Stimulated activated CD8-positive, alpha-beta memory T cell treated with anti-CD3 and anti-CD28 coated beads, Interleukin-4, amount 100 ng/mL, for 48 hours (primary cell): ENCODE measurements at places on chromosomes 11 and 22.

GRCh38 chr11:72223615-72224563, 678 bp upstream of the INPPL1 start:
- peak; percentile 75 for DNase-seq

DNA sequence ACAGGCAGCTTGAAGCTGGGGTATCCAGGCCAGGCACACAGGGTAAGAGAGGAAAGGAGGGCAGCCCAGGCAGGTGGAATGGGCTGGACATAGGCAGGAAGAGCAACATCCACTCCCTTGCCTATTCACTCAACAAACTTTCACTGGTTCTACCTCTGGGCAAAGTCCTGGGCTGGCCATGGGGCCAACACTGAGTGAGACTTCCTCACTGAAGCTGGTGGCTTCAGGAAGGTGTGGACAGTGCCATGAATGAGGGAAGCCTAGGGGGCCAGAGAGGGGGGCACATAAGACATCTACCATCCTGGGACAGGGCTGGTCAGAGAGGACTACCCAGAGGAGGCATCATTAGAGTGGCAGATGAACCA, 44.9 kb upstream of the TCF20 start:
- no peak for DNase-seq

- no peak for DNase-seq
Measured at GRCh38 chr11:126257764-126258163, 10.9 kb downstream of the SRPRA start.

DNA sequence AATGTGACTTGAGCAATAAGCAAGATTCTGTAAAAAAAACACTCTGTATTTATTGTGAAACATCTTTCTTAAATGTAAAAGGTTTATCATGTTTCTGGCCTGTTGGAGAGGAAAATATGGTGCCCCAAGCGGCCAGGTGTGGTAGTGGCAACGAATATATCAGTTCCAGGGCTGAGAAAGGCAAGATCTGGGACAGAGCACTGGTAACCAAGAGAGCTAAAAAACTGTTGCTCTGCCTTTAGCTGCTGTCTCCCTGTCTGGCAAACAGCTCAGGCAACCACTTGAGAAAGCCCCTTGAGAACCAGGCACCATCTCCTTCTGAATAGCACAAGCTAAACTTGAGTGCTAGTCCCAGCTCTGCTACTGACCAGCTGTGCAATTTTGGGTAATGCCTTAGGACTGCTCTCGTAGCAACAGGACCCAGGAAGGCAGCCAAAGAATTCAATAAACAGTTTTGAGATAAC, 129.9 kb downstream of the KCNC1 start:
- no peak for DNase-seq

GRCh38 chr11:103946793-103947545, 89.5 kb upstream of the DDI1 start:
- no peak for DNase-seq

DNA sequence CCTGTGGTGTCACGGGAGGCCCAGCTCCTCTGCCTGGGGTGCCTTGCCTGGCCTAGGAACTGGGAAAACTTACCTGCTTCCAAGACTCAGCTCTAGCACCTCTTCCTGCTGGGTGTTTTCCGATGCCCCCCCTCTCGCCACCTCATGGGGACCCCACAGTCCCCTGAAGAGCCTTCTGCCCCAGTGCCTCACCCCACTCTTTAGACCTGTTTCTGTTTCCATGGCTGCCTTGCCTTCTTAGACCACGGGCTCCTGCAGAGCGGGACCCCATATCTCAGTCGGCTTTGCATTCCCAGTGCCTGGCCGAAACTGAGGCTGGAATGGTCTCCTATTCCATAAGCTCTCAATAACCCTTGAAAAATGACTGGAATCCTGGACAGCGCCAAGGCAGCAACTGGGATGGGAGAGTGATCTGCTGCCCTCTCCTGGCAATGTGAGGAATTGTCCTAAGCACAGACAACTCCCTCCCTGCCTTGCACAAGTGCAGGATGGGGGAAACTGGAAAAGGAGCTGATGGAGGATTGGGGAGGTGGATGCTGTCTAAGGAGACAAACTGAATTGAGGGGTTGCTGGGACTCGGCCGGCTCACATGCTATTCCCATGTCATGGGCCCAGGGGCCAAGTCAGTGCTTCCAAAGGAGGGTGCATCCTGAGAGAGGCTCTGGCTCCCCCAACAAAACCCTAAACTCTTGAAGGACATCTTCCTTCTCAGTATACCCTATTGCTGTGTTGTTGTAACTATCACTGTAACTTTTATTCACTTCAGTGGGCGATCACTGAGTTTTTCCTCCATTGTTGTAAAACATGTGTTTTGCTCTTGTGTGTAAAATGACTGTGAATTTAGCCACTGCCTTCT, 26.6 kb upstream of the IL17RA start:
- DNase-seq = peak; percentile 72

DNA sequence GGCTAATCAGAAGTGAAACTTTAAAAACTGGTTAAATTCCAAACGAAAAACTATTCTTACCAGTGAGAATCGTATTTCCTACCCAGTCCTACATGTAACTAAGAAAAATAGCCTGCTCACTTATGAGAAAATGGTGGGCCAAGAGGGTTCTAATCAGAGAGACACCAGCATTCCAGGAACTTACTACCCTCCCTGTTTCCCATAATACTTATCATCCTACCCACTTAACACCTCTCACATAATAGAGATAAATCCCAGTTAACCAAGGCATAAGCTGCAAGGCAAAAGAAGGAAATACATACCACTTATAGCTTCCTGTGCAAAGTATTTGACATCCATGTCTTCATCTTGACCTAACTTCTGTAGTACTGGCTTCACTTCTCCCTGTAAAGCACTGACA, 24.4 kb downstream of the PPP2R1B start:
- no peak for DNase-seq

DNA sequence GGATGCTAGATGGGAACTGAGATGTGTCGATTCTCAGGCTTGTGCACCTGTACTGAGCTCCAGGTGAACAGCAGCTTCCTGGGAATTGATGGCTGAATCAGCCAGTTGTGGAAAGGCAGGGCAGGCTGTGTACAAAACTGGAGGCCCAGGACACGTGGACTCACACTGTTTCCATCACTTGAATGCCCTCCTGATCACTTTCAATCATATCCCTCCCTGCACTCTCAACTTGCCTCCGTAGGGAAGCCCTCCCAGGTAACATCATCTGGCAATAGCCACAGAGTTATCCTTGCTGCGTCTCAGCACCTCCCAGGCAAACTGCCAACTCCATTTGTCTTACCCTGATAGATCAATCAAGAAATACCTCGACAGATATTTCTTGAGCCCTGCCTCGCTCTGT, 10.1 kb downstream of the FAM83F start:
- no peak for DNase-seq

DNA sequence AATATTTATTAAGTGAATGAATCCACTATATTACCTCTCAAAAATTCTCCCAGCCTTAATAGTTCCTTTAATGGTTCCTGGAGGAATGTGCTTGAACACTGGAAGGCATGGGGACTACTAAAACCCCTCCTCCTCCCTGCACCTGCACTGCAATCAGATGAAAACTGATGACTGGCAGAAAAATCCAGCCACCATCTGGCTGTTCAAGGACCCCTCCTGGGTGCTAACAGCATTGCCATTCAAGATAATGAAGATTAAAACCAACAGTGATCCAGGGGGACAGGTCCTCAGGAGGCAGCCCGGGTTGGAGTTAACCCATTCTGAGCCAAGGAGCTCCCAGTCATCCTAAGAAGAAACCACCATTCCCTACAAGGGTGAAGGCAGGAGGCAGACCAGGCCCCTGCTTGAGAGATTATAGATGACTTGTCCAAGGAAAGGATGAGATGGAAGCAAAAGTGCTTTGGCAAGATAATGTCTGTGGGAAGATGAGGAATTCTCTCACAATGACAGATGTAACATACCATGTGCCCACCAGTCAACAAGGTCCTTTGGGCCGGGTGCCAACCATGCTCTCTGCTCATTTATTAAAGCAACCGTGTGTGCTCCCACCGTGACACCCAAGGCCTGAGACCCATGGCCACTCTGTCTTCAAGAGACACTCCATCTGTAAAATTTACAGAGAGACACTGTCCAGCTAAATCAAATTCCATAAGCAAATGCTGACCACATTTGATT, 90.6 kb downstream of the LARGE1 start:
- DNase-seq = no peak

- DNase-seq = no peak
Measured at GRCh38 chr11:1682225-1682905, 14.6 kb upstream of the KRTAP5-6 start.

GRCh38 chr11:123132881-123133280, 62.2 kb downstream of the CLMP start:
- no peak for DNase-seq

- DNase-seq = peak; percentile 19
Measured at GRCh38 chr11:117835576-117835975, 11.0 kb upstream of the FXYD2 start.

DNA sequence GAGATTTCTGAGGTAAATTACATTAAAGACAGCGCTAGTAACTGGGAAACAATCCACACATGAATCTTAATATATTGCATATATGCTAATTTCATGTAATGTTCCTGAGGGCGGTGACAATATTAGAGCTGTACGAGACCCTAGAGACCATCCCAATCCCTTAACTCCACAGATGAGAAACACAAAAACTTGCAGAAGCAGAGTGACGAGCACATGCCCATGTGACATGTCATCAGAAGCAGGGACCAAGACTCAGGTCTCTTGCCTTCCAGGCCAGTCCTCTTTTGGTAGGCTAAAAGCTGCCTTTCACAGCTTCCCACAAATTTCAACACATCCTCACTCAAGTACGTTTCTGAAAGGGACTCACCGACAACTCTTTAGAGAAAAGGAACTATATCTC, 11.8 kb downstream of the MAPK1 start:
- DNase-seq = no peak

- no peak for DNase-seq
Measured at GRCh38 chr11:39772525-39773137, 1686.8 kb downstream of the LRRC4C start.

DNA sequence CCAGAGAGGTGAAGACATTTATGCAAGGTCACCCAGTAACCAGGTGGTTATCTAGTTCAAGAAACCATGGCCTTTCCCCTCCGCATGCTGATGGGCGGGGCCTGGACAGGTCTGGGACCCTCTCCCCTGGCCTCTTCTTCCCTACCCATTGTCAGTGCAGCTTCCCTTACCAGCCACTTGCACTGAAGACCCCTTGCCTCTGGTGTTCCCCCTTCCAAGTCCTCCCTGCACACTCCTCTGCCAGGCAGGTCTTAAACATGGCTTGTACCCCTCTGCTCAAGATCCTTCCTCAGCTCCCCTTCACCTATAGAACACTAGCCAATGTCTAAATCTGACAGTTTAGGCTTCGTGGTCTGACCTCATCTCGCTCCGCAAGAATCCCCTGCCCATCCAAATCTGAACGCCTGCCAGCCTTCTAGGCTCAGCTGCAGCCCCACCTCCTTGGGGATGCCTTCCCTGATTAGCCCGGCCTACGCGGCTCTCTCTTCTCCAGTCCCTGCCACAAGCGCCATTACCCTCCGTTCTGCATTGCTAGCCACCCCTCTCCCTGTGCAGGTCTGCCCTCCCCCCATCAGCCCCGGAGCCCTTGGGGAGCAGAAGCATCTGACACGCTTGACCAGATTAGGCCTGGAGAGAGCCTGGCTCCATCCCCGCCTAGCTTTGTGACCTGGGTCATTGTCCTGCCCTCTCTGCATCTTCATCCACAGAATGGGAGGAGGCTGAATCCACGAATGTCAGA, 213.8 kb downstream of the DSCAML1 start:
- DNase-seq = no peak

DNA sequence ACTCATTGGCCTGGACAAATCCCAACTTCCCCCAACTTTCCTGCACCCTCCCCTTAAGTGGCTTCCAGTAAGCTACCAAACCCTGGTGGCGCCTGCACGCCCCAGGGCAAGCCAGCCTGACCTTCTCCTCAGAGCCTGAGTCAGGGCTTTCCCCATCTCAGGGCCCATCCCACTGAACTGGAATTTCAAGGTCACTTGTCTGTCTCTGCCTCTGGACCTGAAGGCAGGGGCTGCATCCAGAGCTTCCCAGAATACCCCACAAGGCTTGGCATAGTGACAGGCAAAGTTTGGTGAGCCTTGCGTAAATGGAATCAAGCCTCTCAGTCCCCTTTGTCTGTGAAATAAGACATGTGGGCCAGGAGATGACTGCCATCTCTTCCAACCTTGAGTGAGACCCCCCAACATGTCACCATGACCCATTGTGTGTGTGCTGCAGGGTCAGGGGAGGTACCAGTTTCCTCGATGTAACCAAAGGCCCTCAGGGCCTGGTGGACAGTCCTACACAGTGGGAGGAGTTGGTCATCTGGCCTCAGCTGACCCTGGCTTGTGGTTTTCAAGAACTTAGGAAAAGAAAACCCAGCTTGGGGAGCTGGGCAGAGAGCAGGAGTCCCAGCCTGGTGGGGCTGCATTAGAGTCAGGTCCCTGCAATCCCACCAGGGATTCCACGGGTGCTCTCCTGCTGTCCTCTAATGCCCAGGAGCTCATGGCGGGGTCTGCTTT, 8.9 kb downstream of the ALX4 start:
- no peak for DNase-seq

GRCh38 chr11:13772223-13773046, 104.0 kb downstream of the FAR1 start:
- no peak for DNase-seq
